A673 (cell line): ENCODE measurements at places on chromosomes 7 and 10.

- no peaks in the 10 kb centered on the region for H3K4me1 ChIP-seq
- H3K36me3 ChIP-seq = peaks cover 16% of the 10 kb centered on the region
- H3K27me3 ChIP-seq = no peaks in the 10 kb centered on the region
- H3K27ac ChIP-seq = no peak overlapping the region
- DNase-seq = no peak
- H3K4me3 ChIP-seq = no peak overlapping the region
Measured at GRCh38 chr10:5269791-5270190, 73.2 kb downstream of the AKR1C4 start.

- no peaks in the 10 kb centered on the region for H3K4me1 ChIP-seq
- no peak overlapping the region for H3K27ac ChIP-seq
- no peaks in the 10 kb centered on the region for H3K36me3 ChIP-seq
- H3K4me3 ChIP-seq = no peak overlapping the region
- DNase-seq = no peak
- H3K27me3 ChIP-seq = no peaks in the 10 kb centered on the region
Measured at GRCh38 chr10:88455831-88456230, 127.3 kb downstream of the RNLS start.

- H3K27me3 ChIP-seq = peaks cover 69% of the 10 kb centered on the region
- H3K36me3 ChIP-seq = no peaks in the 10 kb centered on the region
- no peak overlapping the region for H3K4me3 ChIP-seq
- DNase-seq = no peak
- no peak overlapping the region for H3K27ac ChIP-seq
Measured at GRCh38 chr7:93188870-93189634, 37.2 kb downstream of the HEPACAM2 start.

GRCh38 chr7:120473352-120473751 lies 200.4 kb downstream of the KCND2 start:
- no peak overlapping the region for H3K27ac ChIP-seq
- DNase-seq = no peak
- H3K4me1 ChIP-seq = no peaks in the 10 kb centered on the region
- H3K27me3 ChIP-seq = no peaks in the 10 kb centered on the region

GRCh38 chr10:19845503-19846368 lies 29.5 kb downstream of the PLXDC2 start:
- peaks cover 39% of the 10 kb centered on the region for H3K4me1 ChIP-seq
- H3K27me3 ChIP-seq = no peaks in the 10 kb centered on the region
- H3K4me3 ChIP-seq = no peak overlapping the region
- H3K27ac ChIP-seq = no peak overlapping the region
- no peak for DNase-seq
- H3K36me3 ChIP-seq = no peaks in the 10 kb centered on the region

DNA sequence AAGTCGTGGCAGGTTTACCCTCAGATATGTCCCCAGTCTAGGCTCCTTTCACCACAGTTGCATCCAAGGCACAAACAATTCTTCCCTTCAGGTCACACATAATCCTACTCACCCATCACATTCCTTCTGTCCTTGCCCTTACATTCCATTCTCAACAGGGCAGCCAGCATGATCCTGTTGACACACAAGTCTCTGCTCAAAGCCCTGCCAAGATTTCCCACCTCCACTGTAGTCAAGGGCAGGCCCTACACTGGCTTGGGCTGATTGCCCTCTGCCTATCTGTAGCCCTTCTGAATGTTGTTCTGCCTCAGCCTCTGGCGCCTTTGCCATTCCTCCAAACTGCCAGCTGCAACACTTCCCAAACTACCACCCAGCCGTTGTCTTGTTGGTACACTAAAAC lies 187.9 kb upstream of the AKR1E2 start:
- H3K4me3 ChIP-seq = no peak overlapping the region
- no peak overlapping the region for H3K27ac ChIP-seq
- no peak for DNase-seq
- no peaks in the 10 kb centered on the region for H3K4me1 ChIP-seq
- no peaks in the 10 kb centered on the region for H3K36me3 ChIP-seq

DNA sequence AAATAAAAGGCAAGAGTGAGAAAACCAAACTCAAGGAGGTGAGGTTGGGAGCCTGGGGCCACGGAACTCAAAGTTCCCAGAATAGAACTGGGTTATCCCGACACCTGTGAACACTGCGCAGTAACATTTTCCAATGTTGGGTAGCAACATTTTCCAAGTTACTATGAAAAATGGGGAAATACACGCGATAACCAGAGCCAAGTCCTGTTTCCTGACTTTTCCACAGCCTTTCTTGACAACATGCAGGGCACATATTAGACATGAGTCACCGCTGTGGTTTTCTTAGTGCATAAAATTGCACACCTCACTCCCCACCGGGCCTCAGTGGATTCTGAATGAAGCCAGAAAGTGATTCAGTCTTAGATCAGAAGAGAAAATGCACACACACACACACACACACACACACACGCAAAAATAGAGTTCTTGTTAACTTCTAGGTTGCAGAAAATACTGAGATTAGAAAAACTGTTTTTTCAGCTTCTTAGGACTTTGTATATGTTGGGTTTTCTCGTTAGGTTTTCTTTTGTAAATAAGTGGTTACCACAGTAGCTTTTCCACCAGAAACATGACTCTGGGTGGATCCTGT lies 70.0 kb downstream of the CAMK1D start:
- no peaks in the 10 kb centered on the region for H3K4me1 ChIP-seq
- H3K27me3 ChIP-seq = no peaks in the 10 kb centered on the region
- peak; percentile 35 for DNase-seq

DNA sequence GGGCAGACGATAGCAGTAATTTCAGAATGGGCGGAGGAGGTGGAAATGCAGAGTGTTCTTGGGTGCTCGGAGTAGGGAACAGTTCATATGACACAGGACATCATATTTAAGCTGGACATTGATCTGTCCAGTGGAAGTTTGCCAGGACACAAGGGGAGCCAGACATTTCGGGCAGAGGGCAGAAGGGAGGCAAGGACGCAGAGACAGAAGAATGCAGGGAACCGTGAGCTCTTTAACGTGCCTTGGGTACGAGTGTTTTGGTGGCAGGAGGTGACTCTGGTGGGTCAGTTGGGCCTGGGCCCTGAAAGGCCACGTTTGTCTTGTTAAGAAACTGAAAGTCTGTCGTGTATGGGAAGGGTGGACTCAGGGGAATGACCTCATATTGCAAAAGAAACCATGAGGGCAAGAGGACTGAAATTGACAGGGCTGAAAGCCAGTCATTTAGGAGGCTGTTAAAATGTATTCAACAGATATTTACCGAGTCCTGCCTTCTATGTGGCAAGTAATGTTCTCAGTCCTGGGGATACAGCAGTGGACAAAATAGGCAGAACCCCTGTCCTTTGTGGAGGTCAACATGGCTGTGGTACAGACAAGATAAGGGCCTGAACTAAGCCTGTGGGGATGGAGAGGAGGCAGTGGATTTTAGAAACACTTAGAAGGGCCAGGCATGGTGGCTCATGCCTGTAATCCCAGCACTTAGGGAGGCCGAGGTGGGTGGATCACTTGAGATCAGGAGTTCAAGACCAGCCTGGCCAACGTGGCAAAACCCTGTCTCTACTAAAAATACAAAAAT lies 2.2 kb downstream of the OPTN start:
- no peaks in the 10 kb centered on the region for H3K36me3 ChIP-seq
- no peak overlapping the region for H3K27ac ChIP-seq
- peaks cover 6% of the 10 kb centered on the region for H3K4me1 ChIP-seq
- H3K4me3 ChIP-seq = no peak overlapping the region

DNA sequence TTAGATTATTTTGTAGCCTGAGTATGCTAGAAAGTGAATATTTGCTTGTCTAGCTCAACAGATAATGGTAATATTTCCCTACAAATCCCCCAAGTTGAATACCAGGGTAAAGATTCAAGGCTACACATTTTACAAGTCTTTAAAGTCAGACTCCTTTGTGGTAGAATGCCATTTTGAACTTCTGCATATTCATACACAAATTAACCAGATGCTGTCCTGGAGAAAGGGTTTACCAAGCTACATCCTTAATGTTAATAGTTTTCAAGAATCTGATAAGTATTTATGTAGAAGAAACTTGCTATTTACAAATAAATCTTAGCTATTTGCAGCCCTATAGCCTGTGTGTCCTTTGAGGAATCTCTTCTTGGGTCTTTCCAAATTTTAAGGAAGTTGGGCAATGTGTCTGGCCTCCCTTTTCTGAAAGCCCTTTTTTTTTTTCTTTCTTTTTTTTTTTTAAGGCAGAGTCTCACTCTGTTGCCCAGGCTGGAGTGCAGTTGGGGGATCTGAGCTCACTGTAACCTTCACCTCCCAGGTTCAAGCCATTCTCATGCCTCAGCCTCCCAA lies 82.6 kb downstream of the CPEB3 start:
- DNase-seq = no peak
- no peaks in the 10 kb centered on the region for H3K36me3 ChIP-seq
- H3K4me1 ChIP-seq = no peaks in the 10 kb centered on the region
- H3K4me3 ChIP-seq = no peak overlapping the region
- no peaks in the 10 kb centered on the region for H3K27me3 ChIP-seq

- DNase-seq = no peak
- H3K27ac ChIP-seq = no peak overlapping the region
- no peak overlapping the region for H3K4me3 ChIP-seq
- no peaks in the 10 kb centered on the region for H3K27me3 ChIP-seq
- H3K4me1 ChIP-seq = no peaks in the 10 kb centered on the region
Measured at GRCh38 chr10:78630944-78631838, 437.6 kb upstream of the ZMIZ1 start.

DNA sequence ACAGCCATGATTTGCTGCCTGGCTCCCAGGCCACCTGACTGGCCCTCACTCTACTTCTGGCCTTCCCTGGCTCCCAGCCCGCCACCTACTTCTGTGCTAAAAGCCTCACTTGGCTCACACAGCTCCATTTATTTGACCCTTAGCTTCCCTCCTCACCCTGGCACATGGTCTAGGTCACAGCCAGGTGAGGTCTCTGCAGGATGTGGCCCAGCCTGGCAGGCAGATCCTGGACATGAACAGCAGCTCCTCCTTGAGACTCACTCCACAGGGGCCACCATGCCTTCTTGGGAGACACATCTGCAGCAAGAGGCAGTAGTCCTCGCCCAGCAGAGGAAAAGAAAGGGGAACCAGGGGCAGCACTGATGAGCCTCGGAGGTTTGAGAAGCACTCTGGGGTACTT lies 64.6 kb downstream of the GRID1 start:
- H3K4me1 ChIP-seq = no peaks in the 10 kb centered on the region
- no peak for DNase-seq
- H3K4me3 ChIP-seq = no peak overlapping the region

DNA sequence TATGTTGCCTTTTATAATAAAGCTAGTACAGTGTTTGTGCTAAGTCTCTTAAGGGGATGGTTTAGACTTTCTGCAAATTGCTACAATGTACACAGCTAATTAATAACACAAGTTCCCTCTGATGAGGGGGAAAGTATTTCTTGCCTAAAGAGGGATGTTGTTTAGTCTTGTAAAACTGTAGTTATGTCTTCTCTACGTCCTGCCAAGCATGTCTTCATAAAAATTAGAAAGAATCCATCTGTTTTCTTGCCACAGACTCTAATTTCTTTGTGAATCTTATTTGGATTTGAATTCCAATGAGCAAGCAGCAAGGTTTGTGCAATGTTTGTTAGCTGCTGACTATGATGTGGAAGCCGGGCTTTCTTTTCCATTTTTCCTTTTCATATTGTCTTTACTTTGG lies 28.2 kb downstream of the ADARB2 start:
- no peaks in the 10 kb centered on the region for H3K36me3 ChIP-seq
- no peaks in the 10 kb centered on the region for H3K4me1 ChIP-seq
- H3K27me3 ChIP-seq = peaks cover 76% of the 10 kb centered on the region
- H3K27ac ChIP-seq = no peak overlapping the region
- no peak overlapping the region for H3K4me3 ChIP-seq

- H3K27ac ChIP-seq = no peak overlapping the region
- no peaks in the 10 kb centered on the region for H3K36me3 ChIP-seq
- DNase-seq = no peak
- no peak overlapping the region for H3K4me3 ChIP-seq
- H3K27me3 ChIP-seq = no peaks in the 10 kb centered on the region
- no peaks in the 10 kb centered on the region for H3K4me1 ChIP-seq
Measured at GRCh38 chr7:148589640-148590039, 926 bp upstream of the C7orf33 start.

DNA sequence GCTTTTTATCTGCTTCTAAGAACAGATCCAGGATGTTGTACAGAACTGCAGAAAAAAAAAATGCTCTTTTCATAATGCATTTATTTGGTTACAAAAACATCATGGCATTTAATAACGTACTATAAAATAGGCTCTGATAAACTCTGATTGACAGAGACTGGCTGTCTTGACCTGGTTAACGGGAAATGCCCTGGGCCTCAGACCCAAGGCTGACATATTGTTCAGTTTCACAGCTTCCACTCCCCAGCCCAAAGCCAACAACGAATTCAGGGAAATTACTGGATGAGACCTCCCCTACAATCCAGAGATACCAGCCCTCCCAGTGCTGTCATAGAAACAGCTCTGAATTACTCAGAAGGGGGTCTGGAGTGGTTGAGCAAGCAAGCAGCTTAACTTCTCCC lies 260.1 kb downstream of the CREB5 start:
- no peaks in the 10 kb centered on the region for H3K4me1 ChIP-seq
- no peaks in the 10 kb centered on the region for H3K36me3 ChIP-seq
- H3K4me3 ChIP-seq = no peak overlapping the region
- no peak for DNase-seq
- no peaks in the 10 kb centered on the region for H3K27me3 ChIP-seq
- H3K27ac ChIP-seq = no peak overlapping the region

DNA sequence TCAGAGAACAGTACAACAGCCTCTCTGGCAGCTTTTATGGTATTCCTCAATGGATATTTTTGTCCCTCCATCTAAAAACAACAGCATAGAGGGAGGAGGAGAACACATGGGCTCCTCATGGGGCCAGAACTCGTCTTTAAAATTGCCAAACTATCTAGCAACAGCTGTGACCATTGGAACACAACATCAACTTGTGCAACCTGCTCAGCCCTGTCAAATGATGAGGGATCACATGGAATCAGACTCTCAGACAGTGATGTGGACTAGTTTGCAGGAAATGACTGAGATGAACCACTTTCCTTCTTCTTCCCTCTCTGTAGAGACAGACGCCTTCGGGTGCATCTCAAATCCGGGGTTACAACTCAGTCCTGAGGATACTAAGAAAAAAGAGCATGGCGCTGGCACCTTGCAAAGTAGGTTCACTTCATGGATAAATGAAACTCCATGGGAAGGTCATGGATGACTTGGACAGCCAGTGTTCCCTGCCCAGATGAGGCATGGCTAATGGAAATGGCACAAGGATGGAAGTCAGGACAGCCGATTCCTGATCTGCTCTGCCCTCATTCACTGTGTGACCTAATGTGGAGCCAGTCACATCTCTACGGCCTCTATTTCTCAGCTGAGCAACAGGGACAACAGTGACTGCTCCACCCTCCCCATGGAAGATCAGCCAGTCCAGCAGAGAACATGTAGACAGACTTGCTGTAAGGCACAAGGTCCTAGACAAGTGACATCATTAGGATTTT lies 24.6 kb upstream of the DGKI start:
- no peaks in the 10 kb centered on the region for H3K36me3 ChIP-seq
- no peak for DNase-seq
- no peaks in the 10 kb centered on the region for H3K4me1 ChIP-seq
- H3K4me3 ChIP-seq = no peak overlapping the region
- no peaks in the 10 kb centered on the region for H3K27me3 ChIP-seq
